Heart right ventricle (tissue), 16 donors: ENCODE measurements at places on chromosomes 13 and 19. TPM values are rescaled to one million over a fixed set of nuclear protein-coding genes. Genes with fewer than 3 reads are reported as not detected.

Gene SERP2
- total RNA-seq, result 11.1 TPM

Gene TRPM4
- total RNA-seq, result 35.4 TPM

Gene CATSPERD
- not detected for total RNA-seq

Gene ZNF433
- 3.8 TPM for total RNA-seq

Gene KIR3DL2
- not detected for total RNA-seq

Gene PRODH2
- total RNA-seq, result not detected

Gene CHAMP1
- total RNA-seq, result 8.9 TPM

Gene PSG4
- not detected for total RNA-seq

Gene SPACA4
- total RNA-seq, result not detected

Gene XAB2
- 22.6 TPM for total RNA-seq

Gene MISP3
- total RNA-seq, result 6.4 TPM

Gene OR2Z1
- total RNA-seq, result not detected

Gene ANGPTL4
- 2.1 TPM for total RNA-seq

Gene TMEM59L
- total RNA-seq, result 0.28 TPM

Gene STK11
- total RNA-seq, result 45.0 TPM

Gene SIGLEC8
- 0.95 TPM for total RNA-seq

Gene ICAM4
- 0.48 TPM for total RNA-seq

Gene ZNF14
- 4.5 TPM for total RNA-seq

Gene STAP2
- 4.4 TPM for total RNA-seq

Gene CEACAM4
- 0.43 TPM for total RNA-seq

Gene LILRB1
- 16.9 TPM for total RNA-seq

Gene TMEM255B
- total RNA-seq, result 5.0 TPM

Gene ZNF264
- total RNA-seq, result 22.8 TPM

Gene MEDAG
- total RNA-seq, result 22.1 TPM

Gene MRPS31
- 30.6 TPM for total RNA-seq

Gene GPC6
- total RNA-seq, result 2.8 TPM

Gene KIR2DL1
- total RNA-seq, result not detected

Gene CD79A
- total RNA-seq, result not detected

Gene OBI1
- 7.1 TPM for total RNA-seq

Gene EBI3
- 0.70 TPM for total RNA-seq

Gene VSTM1
- total RNA-seq, result 0.60 TPM

Gene ZFP82
- total RNA-seq, result 4.6 TPM

Gene CD177
- total RNA-seq, result 0.55 TPM

Gene SGCG
- total RNA-seq, result 152 TPM

Gene DPF1
- total RNA-seq, result 0.72 TPM

Gene ZNF155
- total RNA-seq, result 7.3 TPM

Gene REEP6
- 2.0 TPM for total RNA-seq

Gene IL4I1
- 0.36 TPM for total RNA-seq

Gene ZNF274
- total RNA-seq, result 21.8 TPM

Gene CACNA1A
- total RNA-seq, result 0.21 TPM

Gene IGFL3
- total RNA-seq, result not detected

Gene GGN
- total RNA-seq, result 0.57 TPM

Gene KLK12
- total RNA-seq, result not detected

Gene ZNF525
- total RNA-seq, result 4.1 TPM

Gene RAB20
- total RNA-seq, result 9.4 TPM

Gene MYCBP2
- 53.6 TPM for total RNA-seq

Gene TNNI3
- total RNA-seq, result 3,311 TPM

Gene ZNF837
- total RNA-seq, result 0.42 TPM
